ENCODE measurements at places on chromosomes 6 and 20.
A peak's percentile ranks its signal among the peaks of the same experiment; 100 is the strongest.

DNA sequence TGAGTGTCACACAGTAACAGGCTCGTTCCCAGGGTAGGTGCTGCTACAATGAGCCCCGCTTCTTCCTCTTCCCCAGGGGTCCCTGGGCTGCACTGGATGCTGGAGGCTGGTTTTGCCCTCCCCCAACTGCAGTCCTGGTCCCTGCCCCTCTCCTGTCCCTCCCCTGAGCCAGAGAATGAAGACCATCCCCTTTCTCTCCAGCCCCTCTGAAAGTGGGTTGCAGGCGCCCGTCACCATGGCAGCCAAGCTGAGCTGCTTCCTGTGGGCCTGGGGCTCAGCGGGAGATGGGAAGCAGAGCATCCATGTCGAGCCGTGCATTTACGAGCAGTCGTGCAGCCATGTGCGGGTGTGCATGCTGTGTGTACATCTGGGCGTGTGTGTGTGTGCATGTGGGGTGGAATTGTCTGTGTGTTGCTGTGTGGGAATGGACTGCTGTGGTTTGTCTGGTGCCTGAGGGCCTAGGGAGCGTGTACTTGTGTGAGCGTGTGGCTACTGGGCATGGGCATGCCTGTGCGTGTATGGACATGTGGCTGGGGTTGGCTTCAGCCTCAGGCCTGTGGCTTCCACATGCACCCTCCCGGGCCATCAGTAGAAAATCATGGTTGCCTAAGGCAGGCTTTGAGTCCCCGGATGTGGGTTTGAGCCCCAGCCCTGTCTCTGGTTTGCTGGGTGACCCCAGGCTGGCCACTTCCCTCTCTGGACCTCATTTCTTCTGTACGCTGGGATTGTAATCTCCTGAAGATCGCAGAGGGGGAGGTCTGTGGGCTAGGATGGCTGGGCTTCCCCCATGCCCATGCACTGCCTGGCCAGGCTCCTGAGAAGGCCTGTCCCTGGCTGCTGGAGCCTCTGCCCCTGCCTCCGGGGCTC is 48.8 kb downstream of the SRC start:
- DNase-seq: no peak

DNA sequence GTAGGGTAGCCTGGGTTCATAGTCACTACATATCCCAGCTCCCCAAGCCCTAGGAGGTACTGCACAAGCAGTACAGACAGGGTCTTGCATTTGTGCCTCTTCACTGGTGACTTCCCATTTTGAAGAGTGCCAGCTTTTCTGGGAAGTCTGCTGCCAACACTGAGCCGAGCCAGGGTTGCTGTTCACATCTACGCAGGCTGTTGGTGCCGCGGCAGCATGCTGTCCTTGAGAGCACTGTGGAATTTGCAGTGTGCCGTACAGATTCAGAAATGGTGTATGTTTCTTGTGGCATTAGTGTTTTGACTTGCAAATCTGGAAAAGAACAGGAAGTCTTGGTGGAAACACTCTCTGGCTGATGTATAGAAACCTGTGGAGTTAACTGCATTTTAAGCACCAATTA is 67.5 kb downstream of the JARID2 start:
- no peak for DNase-seq

- DNase-seq: no peak
These were observed 29.4 kb upstream of the RNF8 start for GRCh38 chr6:37324131-37325033.

DNA sequence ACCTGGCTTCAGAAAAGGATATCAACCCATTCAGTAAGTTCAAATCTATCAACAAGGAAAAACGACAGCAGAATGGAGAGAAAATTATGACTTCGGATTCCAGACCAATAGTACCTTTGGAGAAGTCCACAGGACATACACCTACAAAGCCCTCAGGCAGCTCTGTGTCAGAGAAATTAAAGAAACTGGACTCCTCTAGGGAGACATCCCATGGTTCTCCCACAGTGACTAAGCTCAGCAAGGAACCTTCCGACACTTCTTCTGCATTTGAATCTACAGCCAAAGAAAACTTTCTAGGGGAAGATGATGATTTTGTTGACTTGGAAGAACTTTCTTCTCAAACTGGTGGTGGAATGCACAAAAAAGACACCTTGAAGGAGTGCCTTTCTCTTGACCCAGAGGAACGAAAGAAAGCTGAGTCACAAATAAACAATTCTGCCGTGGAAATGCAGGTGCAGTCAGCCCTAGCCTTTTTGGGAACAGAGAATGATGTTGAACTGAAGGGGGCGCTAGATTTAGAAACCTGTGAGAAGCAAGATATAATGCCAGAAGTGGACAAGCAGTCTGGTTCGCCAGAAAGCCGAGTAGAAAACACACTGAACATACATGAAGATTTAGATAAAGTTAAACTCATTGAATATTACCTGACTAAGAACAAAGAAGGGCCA is 67.4 kb upstream of the HINT3 start:
- DNase-seq: peak; percentile 25

DNA sequence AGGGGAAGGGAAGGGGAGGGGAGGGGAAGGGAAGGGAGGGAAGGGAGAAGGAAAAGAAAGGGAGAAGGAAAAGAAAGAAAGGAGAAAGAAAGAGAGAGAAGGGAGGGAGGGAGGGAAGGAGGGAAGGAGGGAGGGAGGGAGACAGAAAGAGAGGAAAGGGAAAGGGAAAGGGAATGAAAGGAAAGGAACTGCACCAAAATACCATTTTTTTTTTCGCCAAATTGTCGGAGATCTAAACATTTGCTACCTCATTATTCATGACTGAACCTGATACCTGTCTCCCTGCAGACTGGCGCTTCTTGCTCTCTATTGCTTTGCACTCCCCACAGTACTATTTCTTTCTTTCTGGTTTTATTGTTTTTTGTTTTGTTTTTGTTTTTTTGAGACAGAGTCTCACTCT is 117.3 kb upstream of the LGSN start:
- no peak for DNase-seq

GRCh38 chr20:45822857-45823256 is 4.3 kb downstream of the TNNC2 start:
- no peak for DNase-seq

- no peak for DNase-seq
These were observed 54.9 kb upstream of the SMOC2 start for GRCh38 chr6:168385858-168386735.

- DNase-seq: no peak
These were observed 285.3 kb downstream of the CDC5L start for GRCh38 chr6:44672841-44673240.

Measured in immature natural killer cell (primary cell).